ENCODE measurements at places on chromosomes 5 and 9.

DNA sequence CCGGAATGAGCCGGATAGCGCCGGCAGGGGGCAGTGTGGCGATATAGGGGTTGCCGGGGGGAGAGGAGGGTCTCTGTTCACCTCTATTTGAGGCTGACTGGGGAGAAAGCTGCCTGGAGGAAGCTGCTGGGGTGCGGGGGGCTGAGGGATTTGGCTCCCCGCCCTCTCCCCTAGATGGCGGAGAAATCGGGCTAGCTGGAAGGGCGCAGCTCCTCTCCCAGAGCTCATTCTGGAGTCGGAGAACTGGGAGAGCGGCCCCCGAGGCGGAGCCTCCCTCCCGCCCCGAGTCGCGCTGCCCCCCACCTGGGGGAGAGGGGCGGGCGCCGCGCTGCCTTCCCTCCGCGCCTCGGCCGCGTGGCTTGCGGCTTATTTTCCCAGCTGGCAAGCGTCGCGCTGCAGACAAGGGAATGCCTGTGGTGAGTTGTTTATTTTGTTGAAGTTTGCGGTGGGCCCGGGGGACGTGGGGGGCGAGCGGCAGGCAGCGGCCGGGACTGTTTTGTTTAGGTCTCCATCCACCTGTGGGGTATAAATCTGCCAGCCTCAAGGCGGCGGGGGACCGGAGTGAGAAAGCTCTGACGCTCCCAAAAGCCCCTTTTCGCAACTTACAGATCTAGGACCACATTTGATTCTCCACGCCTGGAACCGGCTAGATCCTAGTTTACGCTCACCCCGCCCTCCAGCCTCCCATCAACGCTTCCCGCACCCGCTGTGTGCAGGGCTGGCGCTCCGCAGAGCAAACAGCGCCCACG lies 4.1 kb upstream of the RGMB start:
- peak; percentile 46 for DNase-seq

- DNase-seq: no peak
Measured at GRCh38 chr9:78566948-78567675, 270.2 kb downstream of the PSAT1 start.

- no peak for DNase-seq
Measured at GRCh38 chr9:16970321-16970720, 99.9 kb upstream of the BNC2 start.

GRCh38 chr5:151696470-151697061 lies 9.9 kb upstream of the SPARC start:
- DNase-seq: no peak

GRCh38 chr9:3497401-3497800 lies 28.4 kb downstream of the RFX3 start:
- DNase-seq: no peak

DNA sequence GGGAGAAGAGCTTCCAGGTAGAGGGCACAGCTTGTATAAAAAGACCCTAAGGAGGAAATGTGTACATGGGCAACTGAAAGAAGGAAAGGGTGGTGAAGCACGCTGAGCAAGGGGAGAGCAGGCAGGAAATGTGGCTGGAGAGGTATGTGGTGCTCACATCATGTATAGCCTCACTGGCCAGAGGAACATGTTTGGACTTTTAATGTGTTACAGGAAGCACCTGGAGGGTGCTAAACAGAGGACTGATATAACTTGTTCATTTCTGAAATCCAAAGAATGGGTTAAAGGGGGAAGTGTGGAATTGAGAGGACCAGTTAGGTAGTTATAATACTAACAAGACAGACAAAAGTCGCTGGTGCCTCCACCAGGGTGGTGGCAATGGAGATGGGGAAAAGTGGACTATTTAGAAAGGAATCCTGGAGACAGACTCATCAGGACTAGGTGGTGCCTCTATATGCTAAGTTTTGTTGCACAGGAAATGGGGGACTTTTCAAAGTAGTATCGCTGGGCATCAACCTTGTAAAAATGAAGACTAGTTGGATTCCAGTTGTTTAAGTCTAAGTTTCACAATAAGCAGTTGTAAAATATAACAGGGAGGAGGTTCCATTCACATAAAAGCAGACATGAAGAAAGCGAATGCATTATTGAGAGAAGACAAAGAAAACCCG lies 63.1 kb upstream of the CD180 start:
- no peak for DNase-seq

- no peak for DNase-seq
Measured at GRCh38 chr5:2981652-2982051, 230.2 kb upstream of the IRX2 start.

DNA sequence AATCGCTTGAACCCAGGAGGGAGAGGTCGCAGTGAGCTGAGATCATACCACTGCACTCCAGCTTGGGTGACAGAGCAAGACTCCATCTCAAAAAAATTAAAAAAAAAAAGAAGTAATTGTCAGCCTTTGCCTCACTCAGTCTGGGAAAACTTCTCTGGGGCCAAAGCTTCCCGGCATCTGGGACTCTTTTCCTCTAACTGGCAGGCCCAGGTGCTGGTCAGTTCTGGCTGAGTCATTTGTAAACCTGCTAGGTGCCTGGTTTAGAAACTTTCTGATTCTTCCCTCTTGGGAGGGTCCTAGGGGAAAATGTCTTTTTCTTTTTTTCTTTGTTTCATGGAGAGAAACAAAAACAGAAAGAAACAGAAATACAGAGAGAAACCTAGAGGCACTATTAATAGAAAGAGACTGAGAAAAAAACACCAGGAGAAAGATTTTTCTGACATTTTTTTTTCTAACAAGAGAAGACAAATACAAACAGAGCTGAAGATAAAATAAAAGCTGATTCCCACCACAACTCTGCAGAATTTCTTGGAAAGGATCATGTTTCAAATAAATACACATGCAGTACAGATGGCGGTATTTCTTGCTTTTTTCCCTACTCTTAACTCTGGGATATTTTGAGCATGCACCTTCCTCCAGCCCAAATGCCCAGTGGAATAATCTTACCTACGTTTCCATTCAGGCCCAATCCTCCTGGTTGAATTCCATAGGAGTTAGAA lies 22.1 kb upstream of the UBAP2 start:
- no peak for DNase-seq

DNA sequence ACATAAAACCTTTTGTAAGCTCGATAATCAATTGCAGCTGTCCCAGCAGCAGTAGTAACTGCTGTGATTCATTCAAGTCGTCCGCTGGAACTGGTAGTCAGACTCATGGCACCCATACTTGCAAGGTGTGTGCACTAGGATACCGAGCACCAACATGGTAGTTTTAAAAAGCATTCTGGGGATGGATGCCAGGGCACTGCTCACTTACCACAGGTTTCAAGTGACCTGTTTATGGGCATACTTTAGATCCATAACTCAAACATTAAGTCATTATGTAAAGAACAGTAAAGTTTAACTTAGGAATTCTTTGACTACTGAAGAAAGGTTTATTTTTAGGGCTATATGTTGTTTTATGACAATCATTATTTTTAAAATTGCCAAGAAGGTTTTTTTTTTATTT lies 2277.6 kb downstream of the MAT2B start:
- DNase-seq: no peak

DNA sequence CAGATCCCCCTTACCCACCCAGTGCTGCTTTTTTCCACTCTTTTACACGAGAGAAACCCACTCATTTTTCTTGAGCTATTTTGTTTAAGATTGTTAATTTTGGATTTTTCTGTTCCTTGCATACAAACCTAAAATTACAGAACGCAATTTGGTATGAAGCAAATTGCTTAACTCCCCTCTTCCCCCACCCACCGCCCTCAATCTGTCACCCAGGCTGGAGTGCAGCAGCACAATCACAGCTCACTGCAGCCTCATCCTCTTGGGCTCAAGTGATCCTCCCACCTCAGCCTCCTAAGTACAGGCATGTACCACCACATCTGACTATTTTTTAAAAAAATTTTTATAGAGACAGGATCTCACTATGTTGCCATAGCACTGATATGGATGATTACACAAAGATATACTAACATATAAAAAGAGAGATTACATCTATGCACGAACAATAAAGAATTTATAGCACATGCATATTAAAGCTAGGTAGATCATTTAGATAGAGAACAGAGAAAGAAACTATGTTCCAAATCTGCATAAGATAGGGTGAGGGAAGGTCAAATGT lies 203.6 kb downstream of the PIK3R1 start:
- DNase-seq: no peak

GRCh38 chr9:16272776-16273175 lies 597.7 kb downstream of the BNC2 start:
- no peak for DNase-seq

DNA sequence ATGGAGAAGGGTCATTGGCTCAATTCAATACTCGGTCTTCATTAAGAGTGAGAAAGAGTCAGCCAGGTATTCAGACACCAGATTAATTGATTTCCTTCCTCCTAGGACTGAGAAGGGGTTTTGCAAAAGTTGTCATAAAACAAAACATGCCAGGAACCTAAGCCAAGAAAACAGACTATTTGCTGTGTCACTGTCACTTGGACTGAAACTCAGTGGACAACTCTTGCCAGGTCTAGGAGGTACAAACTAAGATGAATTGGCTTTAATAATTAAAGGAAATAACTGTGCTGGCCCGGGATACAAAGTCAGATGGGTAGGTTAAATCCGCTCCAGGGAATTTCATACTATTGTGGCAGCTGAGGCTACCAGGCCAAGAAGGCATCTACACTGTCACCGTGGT lies 71.1 kb upstream of the TBC1D9B start:
- no peak for DNase-seq

DNA sequence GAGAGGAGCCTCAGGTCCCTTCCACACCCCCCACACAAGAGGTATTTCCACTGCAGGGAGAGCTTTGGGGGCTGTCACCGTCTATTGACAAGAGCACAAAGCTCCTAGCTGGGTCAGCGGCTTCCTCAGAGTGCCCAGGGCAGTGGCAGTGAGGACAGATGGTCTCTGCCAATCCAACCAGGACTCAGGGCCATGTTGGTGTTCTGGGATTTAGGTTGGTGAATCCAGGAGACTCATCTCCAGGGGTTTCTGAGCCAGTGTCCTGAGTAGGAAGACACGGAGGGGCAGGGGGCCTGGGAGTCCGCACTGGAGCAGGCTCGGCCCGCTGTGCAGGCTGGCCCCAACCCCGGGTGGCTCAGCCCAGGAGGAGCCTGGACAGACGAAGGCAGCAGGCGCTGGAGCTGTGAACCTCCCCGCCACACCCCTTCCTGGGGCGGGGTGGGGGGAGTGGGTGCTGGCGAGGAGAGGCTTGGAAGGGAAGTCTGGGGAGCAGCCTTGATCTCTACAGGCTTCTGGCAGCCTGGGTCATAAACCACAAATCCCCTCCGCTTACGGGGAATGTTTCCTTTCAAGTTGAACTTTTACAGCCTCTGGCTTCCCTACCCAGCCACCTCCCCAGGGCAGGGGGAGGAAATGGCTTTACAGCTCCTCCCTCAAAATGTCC lies 19.6 kb downstream of the CRB2 start:
- DNase-seq: peak; percentile 19

DNA sequence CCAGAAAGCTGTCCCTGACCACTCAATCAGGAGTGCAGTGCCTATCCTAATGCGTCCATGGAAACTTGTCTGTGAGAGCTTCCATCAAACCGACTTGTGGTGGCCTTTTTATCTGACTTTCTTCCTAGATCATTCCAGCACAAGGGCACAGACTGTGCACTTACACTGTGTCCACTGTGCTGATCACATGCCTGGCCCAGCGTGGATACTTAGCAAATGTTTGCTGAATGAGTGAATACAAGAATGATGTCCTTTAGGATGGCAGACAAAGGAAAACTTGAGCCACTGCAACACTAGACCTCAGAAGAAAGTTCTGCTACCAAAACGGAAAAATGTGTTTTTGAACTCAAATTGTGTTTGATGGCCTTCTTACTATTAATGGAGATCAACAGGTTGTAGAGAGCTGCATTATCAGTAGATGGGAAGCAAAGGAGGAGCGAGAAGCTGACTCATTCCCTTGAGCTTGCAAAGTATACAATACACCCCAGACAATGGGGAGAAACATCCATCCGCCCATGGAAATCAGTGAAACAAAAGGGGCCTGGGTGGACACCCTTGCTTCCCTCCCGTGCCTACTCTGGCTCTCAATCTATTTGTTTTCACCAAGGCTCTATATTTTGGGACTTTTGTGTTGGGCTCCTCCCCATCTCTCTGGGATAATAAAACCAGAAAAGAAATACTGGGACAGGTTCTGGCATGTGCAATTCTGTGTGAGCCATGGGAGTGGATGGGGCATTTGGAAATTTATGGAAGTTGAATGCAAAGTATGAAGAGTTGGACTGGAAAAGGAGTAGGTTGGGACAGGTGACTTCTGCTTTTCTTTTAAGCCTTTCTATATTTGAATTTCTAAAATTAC lies 76.2 kb upstream of the ZFAND5 start:
- DNase-seq: no peak

DNA sequence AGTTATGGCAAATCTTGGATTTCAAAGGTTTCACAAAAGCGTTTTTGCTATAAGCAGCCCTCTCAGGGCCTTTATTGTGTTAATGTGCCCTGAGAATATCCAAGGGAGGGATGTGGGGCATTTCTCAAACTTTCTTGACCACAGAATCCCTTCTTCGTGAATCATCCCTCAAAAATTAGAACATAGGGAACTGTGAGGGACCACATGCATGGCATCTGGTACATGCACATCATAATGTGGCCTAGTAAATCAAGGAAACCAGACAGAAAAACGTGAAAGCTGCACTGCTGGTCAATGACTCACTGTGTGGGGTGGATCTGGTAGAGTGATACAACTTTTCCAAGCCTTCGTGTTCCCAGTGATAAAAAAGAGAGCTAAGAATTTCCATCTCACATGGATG lies 22.4 kb downstream of the DDX31 start:
- DNase-seq: no peak

DNA sequence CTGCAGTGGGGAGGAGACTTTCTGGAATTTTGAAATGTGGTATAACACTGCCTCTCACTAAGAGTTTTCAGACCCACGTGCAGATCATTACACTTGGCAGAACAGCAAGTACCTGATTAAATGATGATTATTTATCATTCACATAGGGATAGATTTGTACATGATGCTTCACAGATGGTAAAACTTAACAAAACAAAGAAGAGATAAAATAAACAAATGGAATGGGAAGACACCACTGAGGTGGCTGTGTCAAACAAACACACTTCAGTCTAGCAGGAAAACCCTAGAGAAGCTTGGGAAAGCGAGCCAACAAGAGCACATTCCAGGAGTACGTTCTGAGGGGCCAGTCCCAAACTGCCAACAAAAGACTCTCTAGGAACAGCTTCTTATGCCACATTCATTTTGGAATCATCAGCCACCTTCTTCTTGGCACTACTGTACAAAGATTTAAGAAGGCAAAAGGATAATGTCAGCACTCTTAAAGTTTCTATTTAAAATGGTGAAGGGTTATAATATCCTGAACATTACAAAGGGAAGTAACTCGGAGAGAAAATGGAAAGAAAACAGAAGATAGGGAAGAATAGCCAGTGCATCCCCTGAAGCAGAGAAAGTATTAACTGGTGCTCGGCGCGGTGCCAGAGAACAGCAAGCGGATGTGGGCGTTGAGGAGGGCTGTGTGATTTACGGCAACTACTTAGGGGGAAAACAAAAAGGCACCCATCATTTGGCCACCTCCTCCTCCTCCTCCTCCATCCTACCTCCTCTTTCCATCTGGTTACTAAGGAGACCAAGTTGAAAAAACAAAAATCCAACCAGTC lies 1.6 kb downstream of the MED27 start:
- DNase-seq: no peak

DNA sequence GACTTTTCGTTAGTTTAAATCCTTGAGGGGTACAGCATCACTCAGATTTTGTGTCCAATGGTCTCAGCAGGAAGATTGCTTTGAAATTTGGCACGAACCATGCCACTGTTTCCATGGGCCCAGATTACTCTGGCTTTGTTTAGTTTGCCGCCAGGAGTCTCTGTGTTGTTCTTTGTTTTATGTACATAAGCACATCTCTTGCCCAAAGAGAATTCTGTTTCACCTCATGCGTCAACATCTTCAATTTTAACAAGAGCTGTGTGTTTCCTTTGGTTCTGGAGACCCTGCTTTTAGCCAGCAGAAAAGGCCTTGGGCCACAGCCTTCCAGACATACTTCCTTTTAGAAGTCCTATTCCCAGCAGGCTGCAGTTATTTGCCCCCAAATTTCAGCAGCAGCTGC lies 62.4 kb downstream of the TNPO1 start:
- DNase-seq: peak; percentile 55

Measured in G401 (cell line).